Hematopoietic multipotent progenitor cell treated with erythropoietin and hydrocortisone succinate and interleukin-3 and kit ligand, for 8 days (in vitro differentiated cells): ENCODE measurements at places on chromosomes 2 and 18.

GRCh38 chr18:26034850-26035497 lies 55.4 kb downstream of the SS18 start:
- no peak for DNase-seq

GRCh38 chr18:11496526-11497172 lies 112.7 kb upstream of the SLC35G4 start:
- DNase-seq, result no peak

- DNase-seq, result no peak
Observed at GRCh38 chr18:6773777-6774176, 44.3 kb downstream of the ARHGAP28 start.

GRCh38 chr18:51051105-51051712 lies 21.2 kb downstream of the SMAD4 start:
- DNase-seq, result peak; percentile 71

DNA sequence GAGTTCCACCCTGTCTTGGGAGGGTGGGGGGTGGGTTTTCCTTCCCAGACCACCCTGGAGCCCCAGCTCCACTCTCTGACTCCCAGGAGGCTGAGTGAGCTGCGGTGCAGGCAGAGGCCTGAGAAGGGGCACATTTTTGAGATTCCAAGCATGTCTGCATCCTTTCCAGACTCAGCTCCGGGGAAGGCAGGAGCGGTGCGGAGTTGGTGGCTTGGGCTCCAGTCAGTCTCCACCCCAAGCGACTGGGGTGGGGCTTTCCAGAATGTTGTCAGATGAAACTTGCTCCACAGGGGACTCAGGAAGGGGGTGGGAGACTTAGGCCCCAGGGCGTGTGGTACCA lies 44.2 kb upstream of the HS6ST1 start:
- DNase-seq, result no peak

DNA sequence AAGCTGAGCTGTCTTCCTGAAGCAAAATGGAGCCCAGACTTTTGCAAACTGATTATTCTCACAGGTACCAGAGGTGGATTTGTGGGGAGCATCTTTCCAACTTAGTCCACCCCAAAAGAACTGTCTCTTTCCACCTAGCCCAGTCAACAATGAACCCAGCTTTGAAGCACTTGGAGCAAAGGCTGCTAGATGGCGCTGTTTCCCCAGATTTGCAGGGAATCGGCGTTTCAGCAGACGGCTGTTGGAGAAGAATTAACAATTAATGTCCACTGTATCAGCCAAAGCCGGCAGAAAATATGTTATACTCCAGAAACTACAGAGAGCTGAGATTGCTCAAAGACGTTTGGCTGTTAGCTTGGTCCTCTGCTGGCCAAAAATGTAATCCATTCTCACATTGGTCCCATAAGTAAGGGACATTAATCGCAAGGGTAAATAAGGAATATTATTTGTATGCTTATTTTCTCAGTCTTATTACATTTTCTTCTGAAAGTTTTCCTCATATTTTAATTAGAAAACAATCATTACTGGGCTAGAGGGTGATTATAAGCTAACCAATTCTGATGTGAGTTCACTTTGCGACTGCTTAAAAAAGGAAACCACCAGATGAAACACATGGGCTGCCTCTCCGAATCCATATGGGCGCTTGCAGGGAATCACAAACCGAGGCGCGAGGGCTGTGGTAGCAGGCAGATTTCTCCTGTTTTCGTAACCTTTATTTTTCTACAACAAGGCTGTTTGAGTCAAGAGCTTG lies 423.8 kb upstream of the MEX3C start:
- DNase-seq, result peak; percentile 43

- DNase-seq, result peak; percentile 20
Observed at GRCh38 chr2:138689705-138690104, 90.5 kb downstream of the NXPH2 start.

DNA sequence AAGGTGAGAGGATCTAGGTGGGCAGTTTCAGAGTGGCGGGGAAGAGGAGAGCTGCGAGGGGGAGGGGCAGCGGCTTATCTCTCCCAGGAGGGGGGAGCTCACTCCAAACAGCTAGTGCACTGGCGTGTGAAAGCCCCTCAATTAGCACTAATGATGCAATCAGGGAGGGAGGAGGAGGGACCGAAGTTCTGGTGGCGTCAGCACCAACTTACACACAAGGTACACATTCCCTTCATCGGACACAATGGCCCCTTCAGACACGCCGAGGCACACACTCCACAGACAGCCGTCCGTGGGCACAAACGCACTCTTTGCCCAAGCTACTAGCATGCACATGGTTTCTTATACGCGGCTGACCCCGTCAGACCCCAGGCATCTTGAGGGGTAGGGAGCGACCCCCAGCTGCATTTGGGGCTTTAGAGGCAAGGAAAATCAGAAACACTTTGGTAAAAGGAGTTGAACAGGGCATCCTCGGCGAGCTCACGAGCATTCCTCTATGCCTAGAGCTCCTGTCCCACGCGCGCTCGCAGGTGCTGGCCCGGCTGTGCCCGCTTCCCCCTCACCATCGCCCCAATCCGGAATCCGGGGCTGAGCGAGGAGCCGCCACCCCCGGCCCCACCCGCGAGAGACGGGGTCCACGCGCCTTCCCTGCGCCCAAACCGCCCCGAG lies 868 bp upstream of the PKDCC start:
- peak; percentile 16 for DNase-seq
